Substantia nigra (tissue), 51 donors: ENCODE measurements at places on chromosomes 2 and 18.

- no peak for DNase-seq
Observed at GRCh38 chr2:134426721-134427120, 172.8 kb downstream of the MGAT5 start.

DNA sequence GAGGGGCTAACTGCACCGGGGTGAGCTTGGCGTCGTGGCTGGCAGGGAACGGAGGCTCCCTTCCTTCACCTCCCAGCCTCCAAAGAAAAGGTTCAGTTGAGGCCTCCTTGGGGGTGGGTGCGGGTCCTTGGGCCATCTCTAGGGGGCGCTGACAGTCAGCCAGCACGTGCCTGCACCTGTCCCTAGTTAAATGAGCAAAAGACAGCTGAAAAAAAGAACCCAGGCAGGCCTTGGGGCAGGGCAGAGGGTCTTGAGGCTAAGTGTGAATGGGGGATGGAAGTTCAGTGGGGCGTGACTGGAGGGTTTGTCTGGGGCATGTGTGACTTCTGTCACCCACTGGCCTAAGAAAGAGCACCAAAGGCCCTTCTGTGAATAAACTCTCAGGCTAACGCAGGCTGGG lies 56.4 kb downstream of the ZFP36L2 start:
- no peak for DNase-seq

- no peak for DNase-seq
Observed at GRCh38 chr2:215870986-215871385, 142.4 kb downstream of the MREG start.

GRCh38 chr2:137802038-137802437 lies 162.2 kb upstream of the HNMT start:
- no peak for DNase-seq

DNA sequence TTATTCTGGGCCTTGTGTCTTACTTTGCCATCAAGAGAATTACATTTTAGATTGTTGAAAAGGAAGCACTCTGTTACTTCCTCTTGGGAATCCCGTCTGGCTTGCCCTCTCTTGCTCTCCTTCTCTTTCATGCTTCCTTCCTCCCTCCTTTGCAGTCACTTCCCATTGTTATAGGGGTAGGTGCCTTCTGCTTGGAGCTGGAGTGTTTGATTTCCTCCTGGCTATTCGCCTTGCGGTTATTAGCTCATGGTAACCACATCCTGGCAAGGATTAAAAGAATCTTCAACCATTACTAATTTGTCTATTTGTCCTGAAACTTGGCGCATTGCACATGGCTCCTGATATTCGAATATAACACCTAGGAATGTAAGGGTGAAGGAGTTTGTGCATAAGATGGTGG lies 115.0 kb downstream of the CERS6 start:
- no peak for DNase-seq

- DNase-seq: no peak
Observed at GRCh38 chr2:85718885-85719492, 24.8 kb downstream of the GNLY start.

- no peak for DNase-seq
Observed at GRCh38 chr2:3108710-3109702, 268.6 kb downstream of the EIPR1 start.

DNA sequence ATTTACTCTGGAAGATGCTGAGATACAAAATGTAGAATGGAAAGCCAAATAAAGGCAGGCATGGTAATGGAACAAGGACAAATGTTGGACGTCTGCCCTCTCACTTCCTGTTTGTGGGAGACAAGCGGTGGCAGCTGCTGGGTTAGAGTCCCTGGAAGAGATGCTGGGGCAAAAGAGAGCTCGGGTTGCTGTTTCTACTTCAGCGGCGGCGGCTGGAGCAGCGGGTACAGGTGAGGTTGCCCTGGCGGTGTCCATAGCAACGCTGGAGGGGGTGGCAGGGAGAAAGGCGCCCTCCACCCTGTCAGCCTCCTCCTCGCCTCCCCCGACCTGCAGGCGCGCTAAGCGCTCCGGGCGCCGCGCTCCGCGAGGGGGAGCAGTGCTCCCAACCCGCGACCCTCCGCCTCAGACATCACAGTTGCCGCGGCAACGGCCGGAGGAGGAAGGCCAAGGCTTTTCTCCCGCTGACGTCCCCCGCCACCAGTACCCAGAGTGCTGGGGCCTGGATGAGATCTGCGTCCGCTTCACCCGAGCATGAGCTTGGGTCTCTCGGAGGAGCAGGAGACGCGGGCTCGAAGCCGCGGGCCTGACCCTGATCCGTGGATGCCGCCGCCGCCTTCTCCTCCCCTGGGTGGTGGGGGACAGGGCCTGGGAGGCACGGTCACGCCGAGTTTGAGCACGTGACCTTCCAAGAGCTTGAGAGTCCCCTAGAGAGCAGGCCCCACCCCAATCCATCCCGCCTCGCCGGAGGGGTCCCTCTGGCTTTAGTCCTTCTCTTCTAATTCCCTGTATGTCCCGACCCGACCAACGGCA lies 65.6 kb downstream of the NOL4 start:
- DNase-seq: peak; percentile 65

GRCh38 chr2:20698916-20699613 lies 32.1 kb downstream of the GDF7 start:
- no peak for DNase-seq
